ENCODE measurements at places on chromosomes 7 and 10.

DNA sequence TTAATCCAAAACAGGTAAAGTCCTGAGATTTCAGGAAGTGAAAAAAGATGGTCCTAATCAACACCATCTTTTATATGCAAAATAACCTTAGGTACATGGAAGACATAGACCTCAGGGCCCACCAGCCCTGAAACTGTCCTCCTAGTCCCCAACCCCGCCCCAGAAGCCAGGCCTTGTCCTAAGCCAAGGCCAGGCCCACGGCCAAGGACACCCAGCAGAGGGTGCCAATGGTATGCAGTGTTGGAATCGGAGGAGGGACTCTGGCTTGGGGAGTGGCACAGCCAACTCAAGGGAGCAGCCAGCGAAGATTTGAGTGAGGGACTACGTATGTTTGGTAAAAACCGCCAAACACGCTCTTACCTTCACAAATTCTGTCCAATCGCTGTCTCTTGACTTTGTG is 96.7 kb downstream of the ZRANB1 start:
- DNase-seq: no peak

DNA sequence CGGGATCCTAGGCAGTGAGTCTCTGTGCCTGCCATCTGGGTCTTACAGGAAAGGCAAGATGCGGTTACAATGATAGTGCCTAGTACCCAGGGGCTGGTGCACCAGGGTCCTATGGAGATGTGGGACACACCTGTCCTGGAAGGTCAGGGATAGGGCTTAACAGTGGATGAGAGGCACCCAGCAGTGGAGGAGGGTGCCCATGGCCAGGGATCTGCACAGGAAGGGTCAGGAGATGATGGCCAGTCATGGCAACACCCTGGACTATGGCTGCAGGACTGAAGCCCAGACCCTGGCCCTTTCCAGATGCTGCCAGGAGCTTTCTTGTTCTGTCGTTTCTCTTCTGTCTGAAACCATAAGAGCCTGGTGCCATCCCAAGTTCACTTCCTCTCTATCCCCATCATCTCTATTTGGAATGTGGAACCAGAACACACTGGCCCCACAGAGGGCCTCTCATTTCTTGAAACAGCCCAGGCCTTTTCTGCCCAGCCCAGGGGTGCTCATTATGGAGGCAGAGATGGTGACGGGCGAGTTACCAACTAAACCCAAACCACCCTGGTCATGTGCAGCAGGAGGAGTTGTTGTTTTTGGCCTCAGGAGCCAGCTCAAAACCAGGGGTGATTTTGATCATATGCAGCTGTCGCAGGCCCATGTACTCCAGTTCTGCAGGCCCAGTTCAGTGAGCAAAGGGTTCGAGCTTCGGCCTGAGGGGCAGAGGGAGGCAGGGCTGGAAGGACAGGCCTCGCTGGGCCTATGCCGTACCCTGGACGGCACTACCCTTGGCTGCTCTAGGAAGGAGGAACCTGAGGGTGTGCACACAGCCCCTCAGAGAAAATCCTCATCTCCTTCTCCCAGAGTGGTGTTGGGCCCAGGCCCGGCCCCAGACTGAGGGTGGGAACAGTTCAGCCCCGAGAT is 52.6 kb upstream of the GDF10 start:
- DNase-seq: no peak

DNA sequence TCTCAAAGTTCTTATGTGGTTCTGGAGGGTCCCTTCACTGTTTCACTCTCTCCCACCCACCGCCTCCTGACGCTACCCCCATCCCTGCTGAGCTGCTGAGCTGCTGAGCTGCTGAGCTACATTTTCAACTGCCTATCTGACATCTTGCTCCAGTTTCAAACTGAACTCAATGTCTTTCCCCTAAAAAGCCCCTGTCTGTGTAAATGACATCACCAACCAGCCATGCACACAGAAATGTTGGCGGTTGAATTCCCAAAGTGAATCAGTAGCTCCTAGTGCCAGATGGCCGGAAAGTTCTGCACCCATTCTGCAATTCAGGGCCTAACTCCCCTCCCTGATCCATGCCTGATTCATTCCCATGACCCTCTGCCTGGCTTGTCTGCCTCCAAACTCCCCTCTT is 71.2 kb downstream of the WNT2 start:
- no peak for DNase-seq

DNA sequence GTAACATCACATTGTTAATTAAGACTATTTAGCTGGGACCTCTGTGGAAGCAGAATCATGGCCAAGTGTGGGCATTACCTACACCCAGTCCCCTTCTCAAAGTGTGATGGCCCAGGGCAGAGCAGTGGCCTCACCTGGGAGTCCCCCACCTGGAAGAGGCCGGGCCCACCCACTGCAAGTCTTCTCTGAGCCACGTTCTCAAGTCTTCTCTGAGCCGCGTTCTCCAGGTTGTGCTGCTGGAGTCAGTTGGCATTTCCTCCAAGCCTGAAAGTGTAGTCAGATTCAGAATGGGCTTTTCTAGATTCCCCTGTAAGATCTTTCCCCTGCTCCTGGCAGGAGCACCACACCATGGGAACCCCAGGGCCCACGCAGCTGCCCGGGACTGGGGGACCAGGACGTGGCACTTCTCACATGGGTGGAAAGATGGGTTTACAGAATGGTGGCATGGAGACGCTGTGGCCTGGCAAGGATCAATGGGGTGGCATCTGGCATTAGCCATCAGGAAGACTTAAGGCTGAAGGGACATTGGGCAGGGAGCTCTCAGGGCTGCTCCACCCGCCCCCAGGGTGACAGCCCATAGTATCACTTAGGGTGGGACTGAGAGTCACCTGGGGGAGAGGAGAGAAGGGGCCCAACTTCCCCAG is 68.0 kb downstream of the MKI67 start:
- DNase-seq: no peak

DNA sequence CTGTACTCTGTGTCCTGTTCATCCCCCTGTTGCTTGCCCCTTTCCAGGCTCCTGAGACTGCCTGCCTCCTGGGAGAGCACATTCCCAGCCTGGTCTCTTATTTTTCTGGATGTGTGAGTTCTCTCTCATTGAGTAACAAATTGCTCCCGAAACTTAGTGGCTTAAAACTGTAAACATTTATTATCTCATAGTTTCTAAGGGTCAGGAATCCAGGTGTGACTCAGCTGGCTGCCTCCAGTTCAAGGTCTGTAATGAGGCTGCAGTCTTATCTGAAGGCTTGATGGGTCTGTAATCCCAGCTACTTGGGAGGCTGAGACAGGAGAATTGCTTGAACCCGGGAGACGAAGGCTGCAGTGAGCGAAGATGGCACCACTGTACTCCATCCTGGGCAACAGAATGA is 53.6 kb upstream of the PRR15 start:
- DNase-seq: no peak

- no peak for DNase-seq
Observed at GRCh38 chr7:28314841-28315240, 97.5 kb upstream of the CREB5 start.

DNA sequence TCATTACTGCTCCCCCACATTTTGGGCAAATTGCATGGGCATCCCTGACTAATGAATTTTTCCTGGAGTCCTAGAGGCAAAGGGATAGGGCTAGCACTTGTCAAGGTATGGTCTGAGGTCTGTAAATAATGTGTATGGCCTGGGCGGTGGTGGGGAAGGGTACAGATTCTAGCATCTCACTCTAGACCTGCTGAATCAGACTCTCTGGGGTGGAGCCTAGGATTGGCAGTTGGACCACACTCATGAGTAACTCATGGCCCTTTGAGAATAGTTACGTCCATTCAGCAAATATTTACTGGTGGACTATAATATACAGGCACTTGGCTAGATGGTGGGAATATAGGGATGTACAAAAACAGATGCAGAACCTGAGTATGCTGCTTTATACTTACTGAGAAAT is 118.0 kb downstream of the CELF2 start:
- DNase-seq: no peak

DNA sequence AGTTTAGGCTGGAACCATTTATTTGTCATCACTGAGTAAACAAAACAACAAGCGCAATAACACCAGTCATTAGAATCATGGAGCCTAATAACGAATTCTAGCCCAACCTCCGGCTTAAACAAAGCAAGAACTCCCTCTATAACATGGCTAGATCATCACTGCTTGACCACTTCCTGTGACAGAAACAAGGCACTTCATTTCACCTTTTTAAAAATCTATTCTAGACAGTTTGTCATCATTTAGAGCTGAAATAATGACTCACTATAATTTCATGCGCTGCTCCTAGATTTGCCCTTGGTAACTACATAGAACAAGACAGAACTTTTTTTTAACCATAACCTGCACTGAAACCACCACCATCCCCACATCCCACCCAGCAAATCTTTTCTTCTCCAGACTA is 81.3 kb downstream of the OSBPL3 start:
- DNase-seq: no peak

DNA sequence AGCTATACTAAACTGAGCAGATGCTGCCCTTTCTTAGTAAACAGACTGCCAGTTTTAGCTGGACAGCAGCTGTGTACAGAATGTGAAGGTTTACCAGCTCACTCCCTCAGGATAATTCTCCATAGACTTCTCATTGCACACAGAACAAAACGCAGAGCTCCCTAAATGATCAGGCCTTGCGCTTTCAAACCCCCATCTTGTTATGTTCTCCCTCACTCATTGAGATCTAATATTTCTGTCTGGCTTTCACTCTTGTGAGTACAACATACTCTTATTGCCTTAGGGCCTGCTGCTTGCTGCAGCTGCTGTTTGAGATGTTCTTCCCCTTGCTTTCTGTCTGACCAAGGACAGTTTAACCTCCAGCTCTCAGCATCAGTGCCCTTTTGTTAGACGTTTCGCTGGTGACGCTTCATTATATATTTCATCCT is 17.3 kb downstream of the VWDE start:
- DNase-seq: no peak

- no peak for DNase-seq
Observed at GRCh38 chr7:45233249-45233775, 75.7 kb downstream of the RAMP3 start.

DNA sequence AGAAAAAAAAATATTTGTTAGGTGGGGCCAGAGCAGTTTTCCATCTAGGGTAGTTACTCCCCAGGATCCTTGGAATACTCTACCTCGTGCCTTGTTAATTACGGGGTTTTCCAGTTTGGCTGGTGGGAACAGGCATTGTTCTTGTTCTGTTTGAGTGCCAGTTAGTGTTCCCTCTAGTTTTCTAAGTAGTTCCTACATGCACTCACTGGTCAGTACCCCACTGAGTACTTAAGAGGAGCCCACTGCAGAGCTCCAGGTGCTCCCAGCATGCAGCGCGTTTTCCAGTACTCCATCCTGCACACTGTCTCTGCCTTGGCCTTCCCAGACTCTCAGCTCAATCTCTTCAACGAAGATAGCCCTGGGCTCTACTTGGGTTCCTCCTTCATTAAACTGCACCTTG is 58.0 kb downstream of the AHCYL2 start:
- DNase-seq: no peak

GRCh38 chr10:3500408-3500856 is 284.6 kb downstream of the KLF6 start:
- DNase-seq: no peak

GRCh38 chr7:46909601-46910051 is 672.3 kb downstream of the TNS3 start:
- DNase-seq: no peak

- DNase-seq: no peak
Observed at GRCh38 chr10:69968830-69969229, 83.8 kb upstream of the MACROH2A2 start.

GRCh38 chr10:24718031-24718855 is 5.4 kb downstream of the ARHGAP21 start:
- no peak for DNase-seq

DNA sequence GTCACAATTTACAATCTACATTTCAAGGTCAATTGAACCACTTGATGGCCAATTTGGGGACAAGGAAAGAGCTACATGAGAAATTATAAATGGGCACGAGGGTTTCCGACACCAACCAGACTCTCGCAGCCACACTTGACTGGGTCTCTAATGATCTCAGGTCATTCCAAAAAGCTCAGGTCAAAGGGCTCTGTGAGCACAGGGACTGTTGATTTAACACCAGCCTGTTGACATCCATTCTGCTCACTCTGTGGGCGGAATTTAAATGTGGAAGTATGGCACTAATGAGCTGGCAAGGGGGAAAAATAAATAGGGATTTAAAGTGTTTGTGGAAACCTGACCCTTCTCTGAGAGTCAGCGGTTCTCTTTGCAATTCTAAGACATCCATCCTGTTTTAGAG is 810.7 kb upstream of the AUTS2 start:
- DNase-seq: no peak

DNA sequence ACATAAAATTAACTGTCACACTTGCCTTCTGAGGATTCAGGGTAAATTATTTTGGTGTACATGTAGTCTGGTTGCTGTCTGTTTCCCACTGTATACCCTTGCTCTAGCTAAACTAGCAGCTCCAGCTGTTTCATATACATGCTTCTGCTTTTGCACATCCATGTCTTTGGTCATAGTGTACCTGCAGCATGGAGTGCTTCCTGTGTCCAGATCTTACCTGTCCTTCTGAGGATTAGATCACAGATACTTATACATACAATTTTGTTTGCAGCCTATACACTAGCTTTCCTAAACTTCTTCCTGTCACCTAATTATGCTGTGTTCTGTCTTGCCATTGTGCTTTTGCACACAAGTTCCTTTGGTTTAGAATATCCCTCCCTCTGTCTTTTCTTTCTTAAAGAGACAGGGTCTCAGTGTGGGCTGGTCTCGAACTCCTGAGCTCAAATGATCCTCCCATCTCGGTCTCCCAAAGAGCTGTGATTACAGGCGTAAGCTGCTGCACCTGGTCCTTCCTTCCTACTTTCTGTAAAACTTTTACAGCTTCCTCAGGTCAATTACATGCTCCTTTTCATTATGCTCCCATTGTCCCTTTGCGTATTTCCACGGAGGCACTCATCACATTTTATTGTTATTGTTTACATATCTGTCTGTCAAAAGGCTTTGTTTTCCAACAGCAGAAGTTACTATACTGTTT is 33.8 kb downstream of the TPST1 start:
- DNase-seq: no peak

DNA sequence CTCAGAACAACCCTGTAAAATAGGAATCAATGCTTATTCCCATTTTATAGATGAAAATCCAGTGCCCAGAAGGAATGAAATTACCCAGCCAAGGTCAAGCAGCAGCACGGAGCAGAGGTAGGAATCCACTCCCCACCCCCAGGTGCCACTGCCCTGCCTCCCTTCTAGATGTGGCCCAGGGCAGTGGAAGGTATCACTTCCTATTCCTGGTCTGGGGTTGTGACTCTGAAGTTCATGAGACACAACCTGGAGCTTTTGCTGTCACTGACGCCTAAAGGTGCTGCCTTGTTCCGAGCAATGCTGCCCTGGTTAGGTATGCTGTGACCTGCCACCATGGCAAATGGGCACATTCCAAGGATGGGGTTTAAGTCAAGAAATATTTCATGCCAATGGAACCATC is 53.6 kb downstream of the PIK3AP1 start:
- no peak for DNase-seq

DNA sequence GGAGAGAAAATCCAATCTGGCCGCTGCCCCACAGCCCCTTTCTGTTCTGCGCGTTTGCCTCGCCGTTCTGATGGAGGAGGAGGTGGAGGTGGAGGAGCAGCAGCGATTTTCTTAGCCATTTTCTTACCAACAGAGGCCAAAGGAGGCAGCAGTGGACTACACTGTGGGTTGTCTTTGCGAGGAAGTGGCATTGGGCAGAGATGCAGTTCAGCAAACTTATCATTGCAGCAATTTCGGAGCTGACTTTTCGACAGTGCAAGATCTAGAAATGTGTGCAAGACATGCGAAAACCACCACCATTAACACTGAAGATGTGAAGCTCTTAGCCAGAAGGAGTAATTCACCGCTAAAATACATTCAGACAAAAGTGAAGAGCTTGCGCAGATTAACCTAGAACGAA is 1.9 kb upstream of the ARL4A start:
- peak; percentile 43 for DNase-seq
